Sigmoid colon (tissue), 7 donors: ENCODE measurements at places on chromosomes 12 and 14. TPM values are rescaled to one million over a fixed set of nuclear protein-coding genes. Genes with fewer than 3 reads are reported as not detected.

ALG10 gene
- 1.6 TPM for polyA plus RNA-seq

KRT7 gene
- polyA plus RNA-seq, result 1.2 TPM

NOVA1 gene
- 1.2 TPM for polyA plus RNA-seq

LRRIQ1 gene
- not detected for polyA plus RNA-seq

CLEC4C gene
- polyA plus RNA-seq, result 0.16 TPM

TAS2R31 gene
- not detected for polyA plus RNA-seq

RNF212B gene
- polyA plus RNA-seq, result not detected

IFNG gene
- not detected for polyA plus RNA-seq

PLEKHG7 gene
- 0.71 TPM for polyA plus RNA-seq

RILPL2 gene
- polyA plus RNA-seq, result 6.0 TPM

CDCA4 gene
- polyA plus RNA-seq, result 2.4 TPM

PIK3C2G gene
- not detected for polyA plus RNA-seq

STK38L gene
- 17.4 TPM for polyA plus RNA-seq
